ENCODE measurements at places on chromosomes 11 and 22. TPM values are rescaled to one million over a fixed set of nuclear protein-coding genes. Genes with fewer than 3 reads are reported as not detected.

The CWC15 gene
- total RNA-seq, result 71.6 TPM

The OPCML gene
- total RNA-seq, result 0.63 TPM

The TMEM126A gene
- total RNA-seq, result 75.2 TPM

The OR8A1 gene
- total RNA-seq, result not detected

The INPP5J gene
- total RNA-seq, result 20.7 TPM

The SMTNL1 gene
- not detected for total RNA-seq

The SCN4B gene
- 12.9 TPM for total RNA-seq

- DNase-seq, result no peak
Observed at GRCh38 chr11:33716243-33716642, 15.6 kb upstream of the C11orf91 start.

DNA sequence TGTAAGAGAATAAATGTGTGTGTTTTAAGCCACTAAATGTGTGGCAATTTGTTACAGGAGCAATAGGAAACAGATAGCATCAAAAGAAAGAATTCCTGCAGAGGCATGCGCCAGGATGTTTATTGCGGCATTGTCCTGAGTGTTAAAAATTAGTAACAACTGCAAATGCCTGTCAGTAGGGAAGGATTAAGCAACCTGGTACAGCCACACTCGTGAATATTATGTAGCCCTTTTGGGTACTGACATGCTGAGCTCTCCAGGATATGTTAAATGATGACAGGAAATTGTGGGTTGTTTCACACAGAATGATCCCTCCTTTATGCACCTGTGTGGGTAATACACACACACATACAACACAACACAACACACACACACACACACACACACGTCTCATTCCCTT, 69.7 kb upstream of the MYOD1 start:
- DNase-seq, result no peak

DNA sequence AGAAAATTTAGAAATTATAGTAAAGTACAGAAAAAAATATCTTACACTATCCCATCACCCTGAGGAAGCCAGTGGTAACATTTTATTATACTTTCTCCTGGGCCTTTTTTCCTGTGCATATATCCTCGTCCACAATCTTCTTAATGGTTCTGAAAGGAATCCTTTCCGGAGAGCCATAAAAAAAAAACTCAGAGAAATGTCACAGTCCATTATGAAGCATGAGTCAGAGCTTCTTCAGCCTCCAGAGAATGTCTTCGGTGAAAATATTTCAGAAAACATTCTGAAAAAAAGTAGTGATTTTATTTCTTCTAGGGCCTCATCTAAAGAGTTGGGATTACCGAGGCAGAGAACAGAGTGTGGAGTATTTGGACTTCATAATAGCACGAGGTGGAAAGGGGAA, 163.4 kb downstream of the INSC start:
- no peak for DNase-seq

- DNase-seq, result no peak
Observed at GRCh38 chr11:36870361-36870760, 272.3 kb upstream of the RAG2 start.

GRCh38 chr22:19733755-19734154, 10.4 kb downstream of the GP1BB start:
- DNase-seq, result no peak

GRCh38 chr11:111607751-111608150, 5.5 kb downstream of the SIK2 start:
- no peak for DNase-seq

DNA sequence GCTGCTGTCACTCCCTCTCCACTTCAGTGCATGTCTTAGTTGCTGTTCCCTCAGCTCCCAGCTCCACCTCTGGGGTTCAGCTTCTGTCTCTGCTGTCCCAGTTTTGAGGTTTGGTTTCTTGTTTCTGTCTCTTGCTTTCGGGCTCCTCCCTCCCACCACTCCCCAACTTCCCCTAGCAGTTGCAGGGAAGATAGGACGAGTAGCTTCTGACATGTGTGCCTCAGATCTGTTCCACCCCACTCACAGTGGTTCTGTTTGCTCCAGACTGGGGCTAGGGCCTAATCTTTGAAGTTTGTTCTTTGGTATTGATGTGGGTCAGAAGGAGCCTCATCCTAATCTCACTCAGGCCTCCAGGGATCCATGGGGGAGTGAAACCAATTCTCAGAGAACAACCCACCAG, 2.6 kb upstream of the RRM1 start:
- no peak for DNase-seq

GRCh38 chr22:48403521-48404403, 1423.9 kb downstream of the BRD1 start:
- DNase-seq, result no peak

- DNase-seq, result no peak
Observed at GRCh38 chr11:69087133-69087524, 38.4 kb downstream of the TPCN2 start.

GRCh38 chr11:10622108-10622507, 53.6 kb upstream of the LYVE1 start:
- no peak for DNase-seq

GRCh38 chr11:31797190-31798056, 13.7 kb downstream of the PAX6 start:
- DNase-seq, result no peak

GRCh38 chr11:44300844-44301563, 8.9 kb downstream of the ALX4 start:
- no peak for DNase-seq

DNA sequence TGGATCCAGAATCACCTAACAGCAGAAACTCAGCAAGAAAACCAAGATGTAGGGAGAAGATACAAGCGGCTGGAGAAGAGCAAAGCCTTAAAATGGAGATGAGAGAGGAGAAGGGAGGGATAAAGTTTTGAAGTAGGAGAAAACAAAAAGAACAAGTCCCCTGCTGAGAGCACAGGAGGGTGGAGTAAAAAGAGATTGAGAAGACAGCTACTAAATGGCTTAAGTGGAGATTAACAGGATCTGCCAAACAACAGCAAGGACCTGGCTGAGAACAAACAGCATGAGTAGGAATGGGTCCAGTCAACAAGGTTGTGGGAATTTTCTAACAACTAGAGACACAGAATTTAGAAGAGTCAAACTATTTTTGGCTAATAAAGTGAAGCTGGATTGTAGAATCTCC, 18.1 kb downstream of the BTG4 start:
- DNase-seq, result no peak

- no peak for DNase-seq
Observed at GRCh38 chr11:123833095-123833494, 26.9 kb upstream of the OR6M1 start.

DNA sequence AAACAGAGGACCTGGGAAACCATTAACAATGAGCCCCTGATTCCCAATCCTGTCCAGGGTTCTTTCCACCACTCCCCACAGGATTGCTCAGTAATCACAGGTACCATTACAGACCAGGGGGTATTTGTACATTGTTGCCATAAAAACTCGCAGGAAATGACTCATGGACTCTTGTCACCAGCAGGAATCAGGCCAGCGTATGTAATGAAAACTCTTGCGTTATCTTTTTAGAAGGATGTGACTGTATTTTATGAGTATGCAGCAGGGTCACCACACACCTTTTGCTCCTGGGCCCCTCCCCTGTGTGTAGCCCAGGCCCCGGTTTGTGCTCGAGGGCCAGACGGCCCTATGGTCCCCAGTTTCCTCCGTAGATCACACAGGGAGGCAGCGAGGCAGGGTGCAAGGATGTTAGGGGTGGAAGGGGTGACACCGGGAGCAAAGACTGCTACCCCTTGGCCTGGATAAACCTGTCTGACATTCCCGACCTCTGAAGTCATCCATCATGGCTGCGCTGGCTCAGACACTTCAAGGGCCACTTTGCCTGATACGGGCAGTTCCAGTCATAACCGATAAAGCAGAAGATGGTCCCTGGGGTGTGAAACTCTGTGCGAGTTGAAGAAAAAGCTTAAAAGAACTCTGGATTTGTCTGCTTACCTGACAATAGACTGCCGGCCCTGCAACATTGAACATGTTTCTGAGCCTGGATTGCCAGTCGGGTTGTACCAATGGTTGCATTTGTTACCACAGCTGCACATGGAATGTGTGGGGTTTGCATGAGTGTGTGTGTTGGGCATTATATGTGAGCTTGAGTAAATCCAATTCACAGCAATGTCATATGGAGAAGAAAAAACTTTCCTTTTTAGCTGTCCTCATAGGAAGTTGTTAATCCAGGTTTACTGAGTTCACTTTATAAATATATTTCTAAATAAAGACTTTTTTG, 56.9 kb downstream of the MICAL2 start:
- no peak for DNase-seq

- no peak for DNase-seq
Observed at GRCh38 chr11:76074148-76075095, 131.9 kb downstream of the WNT11 start.

DNA sequence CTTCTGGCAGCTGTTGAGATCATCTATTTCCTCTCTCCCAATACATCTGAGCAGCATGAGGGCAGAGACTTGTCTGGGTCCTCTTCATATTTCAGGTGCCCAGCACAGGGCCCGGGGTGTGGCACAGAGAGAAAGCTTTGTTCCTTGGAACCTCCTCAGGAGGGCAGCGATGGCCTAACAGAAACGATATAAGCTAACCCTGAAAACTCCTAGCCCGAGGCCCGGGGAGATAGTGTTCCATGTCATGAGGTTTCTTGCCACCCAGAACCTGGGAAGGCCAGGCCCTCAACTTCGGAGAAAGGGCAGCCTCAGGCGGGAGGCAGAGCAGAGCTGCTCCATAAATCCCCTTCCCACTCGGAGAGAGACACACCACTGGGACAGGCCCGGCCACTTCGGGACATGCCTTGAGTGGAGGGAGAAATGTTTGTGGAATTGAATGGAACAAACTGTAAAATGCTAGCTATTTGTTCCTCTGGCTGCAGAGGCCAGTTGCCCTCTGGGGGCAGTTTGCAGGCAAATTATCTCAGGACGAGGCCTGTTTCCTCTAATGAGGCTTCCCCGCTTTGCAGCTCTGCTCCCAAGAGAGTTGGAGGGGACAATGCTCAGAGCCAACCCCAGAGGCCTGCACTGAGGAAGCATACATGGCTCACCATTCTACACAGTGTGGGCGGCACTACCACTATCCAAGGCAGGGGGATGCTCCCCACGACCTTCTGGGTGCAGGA, 11.6 kb downstream of the ARRB1 start:
- DNase-seq, result peak; percentile 54

- DNase-seq, result no peak
Observed at GRCh38 chr11:17747131-17747955, 12.8 kb downstream of the KCNC1 start.

- DNase-seq, result no peak
Observed at GRCh38 chr11:3879967-3880542, 24.6 kb downstream of the STIM1 start.

- DNase-seq, result no peak
Observed at GRCh38 chr11:98155696-98156095, 865.1 kb upstream of the CNTN5 start.

GRCh38 chr11:7314811-7315604, 63.3 kb downstream of the SYT9 start:
- DNase-seq, result no peak

DNA sequence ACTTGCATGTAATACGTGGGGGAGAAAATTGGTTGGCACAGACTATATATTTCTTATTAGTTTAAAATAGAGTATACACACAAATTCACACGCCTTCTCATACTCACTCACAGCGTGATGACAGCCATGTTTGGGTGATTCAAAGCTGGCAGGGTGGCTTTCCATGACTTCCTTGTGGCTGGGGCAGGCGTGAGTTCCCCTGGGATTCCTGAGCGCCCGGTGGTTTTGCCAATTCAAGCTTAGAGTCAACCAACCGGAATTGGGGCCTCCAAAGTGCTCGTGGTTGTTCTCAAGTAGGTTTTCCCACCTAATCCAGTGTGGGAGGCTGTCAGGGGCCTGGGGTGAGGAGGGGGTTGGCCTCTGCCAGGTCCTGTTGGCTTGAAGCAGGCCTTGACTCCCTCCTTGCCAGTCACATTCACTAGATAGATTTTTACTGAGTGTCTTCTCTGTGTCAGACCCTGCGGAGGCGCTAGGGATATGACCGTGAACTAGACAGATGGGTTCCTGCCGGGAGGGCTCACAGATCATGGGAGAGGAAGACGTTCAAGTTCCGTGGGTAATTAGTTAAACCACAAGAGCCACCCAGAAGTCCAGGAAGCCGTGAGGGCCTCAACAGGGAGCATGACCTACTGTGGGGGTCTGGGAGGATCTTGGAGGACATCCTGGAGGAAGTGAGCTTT, 11.5 kb downstream of the PKNOX2 start:
- no peak for DNase-seq

DNA sequence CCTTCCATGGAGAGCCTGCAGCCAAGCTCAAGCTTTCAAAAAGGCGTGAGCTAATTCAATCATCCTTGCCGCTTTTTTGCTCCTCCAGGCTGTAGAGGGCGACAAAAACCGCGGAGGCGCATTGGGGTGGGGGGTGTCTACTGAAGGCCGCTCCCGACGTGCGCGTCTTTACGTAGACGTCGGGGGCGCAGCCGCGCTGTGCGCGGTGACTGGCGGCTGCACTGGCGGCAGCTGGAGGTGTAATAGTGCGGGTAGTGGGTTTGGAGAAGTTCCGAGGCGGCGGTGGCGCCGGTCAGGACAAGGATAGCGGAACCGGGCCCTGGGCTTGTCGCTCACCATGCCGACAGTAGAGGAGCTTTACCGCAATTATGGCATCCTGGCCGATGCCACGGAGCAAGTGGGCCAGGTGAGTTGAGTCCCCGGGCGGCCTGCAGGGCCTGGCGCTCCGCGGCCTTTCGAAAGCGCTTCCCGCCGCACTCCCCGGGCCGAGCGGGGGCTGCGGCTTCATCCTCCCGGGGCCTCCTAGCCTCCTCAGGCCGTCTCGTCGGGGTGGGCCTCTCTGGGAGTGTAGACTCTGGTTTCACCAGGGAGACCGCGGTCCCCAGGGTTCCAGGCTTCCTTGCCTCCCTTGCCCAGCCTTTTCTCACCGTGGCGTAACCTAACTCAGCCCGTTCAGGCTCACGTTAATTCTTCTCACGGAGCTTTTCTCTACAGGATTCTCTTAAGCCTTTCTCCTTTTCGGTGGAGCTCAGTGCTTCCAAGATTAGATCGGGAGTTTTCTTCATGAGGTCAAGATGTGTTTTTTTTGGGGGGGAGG, at the start of gene API5:
Gene API5 (plus strand): TSS at position 206 of the 817 bp plus-strand sequence. CDS start 132 bp downstream, at position 338.
- DNase-seq, result peak; percentile 91
